ENCODE measurements at places on chromosomes 3 and 15.

DNA sequence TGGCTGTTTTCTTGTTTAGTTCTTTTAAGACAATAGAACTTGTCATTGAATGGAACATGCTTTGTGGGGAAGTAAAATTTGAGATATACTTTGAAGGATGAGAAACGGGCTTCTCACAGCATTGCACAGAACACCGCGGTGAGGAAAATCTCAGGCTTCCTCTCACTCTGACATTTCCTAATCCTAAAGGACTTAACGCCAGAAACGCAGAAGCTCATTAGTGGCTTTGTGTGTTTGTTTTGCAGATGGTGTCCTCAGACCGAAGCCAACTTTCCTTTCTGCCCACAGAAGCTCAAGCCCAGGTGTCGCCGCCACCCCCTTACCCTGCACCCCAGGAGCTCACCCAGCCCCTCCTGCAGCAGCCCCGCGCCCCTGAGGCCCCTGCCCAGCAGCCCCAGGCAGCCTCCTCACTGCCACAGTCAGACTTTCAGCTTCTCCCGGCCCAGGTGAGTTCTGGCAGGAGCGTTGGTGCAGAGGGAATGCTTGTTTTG, 78.9 kb upstream of the BLM start:
- no peak for DNase-seq

DNA sequence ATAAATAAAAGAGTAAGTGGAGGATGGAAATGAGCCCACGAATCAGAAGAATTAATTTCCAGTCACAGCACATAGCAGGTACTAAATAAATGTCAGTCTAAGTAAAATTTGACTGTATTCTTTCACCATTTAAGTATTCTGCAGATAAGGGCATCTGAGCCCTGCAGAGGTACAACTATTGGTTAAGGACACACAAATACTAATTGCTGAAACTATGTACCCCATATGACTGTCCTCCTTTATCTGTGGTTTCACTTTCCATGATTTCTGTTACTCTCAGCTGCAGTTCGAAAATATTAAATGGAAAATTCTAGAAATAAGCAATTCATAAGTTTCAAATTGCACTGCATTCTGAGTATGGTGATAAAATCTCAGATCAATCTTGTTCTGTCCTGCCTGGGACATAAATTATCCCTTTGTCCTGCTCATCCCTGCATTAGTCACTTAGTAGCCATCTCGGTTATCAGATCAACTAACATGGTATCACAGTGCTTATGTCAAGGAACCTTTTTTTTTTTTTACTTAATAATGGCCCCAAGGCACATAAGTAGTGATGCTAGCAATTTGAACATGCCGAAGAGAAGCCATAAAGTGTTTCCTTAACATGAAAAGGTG, 95.1 kb downstream of the LSAMP start:
- DNase-seq = no peak

DNA sequence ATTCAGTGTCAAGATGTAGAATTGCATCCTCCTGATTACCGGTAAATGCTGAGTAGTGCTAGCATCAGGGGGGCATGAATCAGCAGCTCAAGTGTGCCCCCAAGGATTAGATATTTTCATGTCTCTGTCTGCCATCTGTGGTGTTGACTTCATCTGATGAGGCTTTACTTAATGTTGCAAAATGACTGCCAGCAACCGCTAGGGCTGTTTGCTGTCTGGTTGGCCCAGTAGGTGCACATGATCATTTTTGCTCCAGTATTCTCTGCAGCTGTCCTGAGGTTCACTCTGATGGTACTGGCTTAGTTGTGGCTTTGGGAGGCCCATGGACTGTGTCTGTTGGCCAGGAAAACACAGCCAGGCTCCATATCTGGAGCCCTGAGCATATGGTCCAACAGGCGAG, 316.4 kb downstream of the SOX2 start:
- DNase-seq = no peak

- no peak for DNase-seq
Observed at GRCh38 chr3:179100652-179101051, 29.0 kb upstream of the ZMAT3 start.

- DNase-seq = no peak
Observed at GRCh38 chr3:188008582-188009213, 145.3 kb upstream of the LPP start.

- no peak for DNase-seq
Observed at GRCh38 chr3:156762631-156763185, 63.4 kb upstream of the LEKR1 start.

- no peak for DNase-seq
Observed at GRCh38 chr3:88152841-88153240, 3.1 kb downstream of the C3orf38 start.

DNA sequence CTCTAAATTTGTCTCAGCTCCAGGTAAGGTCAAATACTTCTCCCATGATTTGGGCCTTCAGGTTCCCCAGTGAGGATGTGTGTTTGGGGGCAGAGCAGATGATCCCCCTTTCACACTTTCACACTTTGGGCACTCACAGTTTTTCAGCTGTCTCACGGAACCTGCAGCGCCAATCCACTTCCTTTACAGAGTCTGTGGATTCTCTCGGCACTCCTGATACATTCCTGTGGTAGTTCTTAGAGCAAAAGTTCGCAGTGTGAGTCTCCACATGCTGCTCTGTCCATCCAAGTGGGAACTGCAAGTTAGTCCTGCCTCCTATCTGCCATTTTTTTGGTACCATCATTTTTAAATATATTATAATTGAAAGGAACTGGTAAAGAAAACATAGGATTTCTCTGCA, 20.2 kb upstream of the CPOX start:
- DNase-seq = no peak

GRCh38 chr15:89783111-89783860, 7.2 kb downstream of the MESP2 start:
- DNase-seq = no peak

- no peak for DNase-seq
Observed at GRCh38 chr3:172346161-172346560, 102.1 kb downstream of the GHSR start.

DNA sequence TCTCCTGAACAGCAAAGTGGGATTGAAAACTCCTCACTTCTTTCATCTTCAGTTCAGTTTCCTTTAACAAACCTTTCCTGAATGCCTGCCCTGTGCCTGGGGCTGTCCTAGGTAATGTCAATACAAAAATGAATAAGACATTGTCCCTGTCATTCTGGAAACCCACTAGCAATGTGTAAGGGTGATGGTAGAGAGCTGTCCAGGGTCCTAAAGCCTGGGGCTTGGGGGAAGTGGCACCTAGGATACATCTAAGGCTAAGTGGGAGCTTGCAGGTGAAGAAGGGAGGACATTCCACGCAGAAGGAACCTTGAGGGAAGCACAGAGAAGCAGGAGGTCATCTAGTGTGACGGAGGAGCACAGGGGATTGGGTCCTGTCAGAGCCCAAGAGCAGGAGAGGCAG, 212.7 kb upstream of the PPP2R3A start:
- no peak for DNase-seq

GRCh38 chr3:185341616-185342458, 21.1 kb upstream of the MAP3K13 start:
- no peak for DNase-seq

DNA sequence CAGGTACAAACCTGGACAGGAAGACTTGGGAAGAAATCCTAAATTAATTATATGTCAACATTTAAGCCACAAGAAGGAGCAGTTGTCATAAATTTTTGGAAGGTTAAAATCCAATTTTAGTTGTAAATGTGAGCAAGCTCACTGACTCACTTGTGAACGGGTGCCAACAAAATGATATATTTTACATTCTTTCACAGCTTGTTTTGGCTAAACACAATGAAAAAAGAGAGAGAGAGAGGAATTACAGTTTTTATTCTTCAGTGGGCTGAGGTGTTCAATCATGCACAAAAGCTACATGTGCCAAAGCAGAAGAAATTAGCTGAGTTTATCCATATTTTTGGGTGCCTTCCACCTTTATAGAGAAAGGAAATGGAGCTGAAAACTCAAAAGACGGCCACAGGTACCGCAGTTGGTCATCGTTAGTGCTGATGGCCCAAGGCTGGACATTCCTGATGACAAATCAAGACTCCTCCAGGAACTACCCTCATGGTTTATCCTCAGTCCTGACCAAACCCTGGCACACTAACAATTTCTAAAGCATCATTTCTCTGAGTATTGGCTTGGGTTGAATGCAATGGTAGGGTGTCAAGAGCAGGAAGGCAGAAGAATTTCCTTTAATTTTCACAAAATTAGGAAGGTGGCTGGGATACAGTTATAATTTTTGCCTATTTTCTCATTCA, 37.6 kb upstream of the WNT5A start:
- DNase-seq = no peak

DNA sequence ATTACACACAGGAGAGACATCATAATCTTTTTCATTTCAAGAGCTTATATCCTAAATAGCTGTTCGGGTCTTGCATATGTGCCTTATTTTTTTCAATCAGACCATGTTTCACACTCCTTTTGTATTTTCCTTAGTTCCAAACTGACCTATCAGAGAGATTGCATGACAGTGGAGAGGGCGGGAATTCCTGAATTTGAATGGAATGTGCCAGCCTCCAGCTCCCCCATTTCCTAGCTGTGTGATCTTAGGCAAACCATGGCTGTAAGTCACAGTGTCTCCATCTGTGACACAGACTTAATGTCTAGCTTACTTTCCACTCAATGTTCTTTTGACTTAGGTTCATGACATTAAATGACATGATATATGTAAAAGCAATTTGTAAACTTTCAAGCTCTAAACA, 62.0 kb upstream of the CSTA start:
- DNase-seq = no peak

GRCh38 chr3:124126436-124127023, 134.6 kb upstream of the ROPN1 start:
- DNase-seq = no peak

DNA sequence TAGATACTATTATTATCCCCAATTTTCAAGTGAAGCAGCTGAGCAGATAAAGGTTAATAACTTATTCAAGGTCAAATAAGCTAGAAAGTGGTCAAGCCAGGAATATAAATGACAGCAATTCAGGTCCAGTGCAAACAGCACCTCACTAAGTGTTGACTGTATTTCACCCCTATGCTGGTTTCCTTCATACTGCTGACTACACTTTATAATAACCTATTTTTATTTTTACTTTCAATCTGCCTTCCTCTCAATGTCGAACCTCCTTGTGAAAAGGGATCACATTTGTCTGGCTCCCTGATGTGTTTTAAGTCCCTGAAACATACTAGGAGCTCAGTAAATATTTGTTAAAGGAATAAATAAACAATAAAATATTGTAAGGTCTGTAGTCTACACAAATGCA, 146.1 kb downstream of the NAALADL2 start:
- no peak for DNase-seq

DNA sequence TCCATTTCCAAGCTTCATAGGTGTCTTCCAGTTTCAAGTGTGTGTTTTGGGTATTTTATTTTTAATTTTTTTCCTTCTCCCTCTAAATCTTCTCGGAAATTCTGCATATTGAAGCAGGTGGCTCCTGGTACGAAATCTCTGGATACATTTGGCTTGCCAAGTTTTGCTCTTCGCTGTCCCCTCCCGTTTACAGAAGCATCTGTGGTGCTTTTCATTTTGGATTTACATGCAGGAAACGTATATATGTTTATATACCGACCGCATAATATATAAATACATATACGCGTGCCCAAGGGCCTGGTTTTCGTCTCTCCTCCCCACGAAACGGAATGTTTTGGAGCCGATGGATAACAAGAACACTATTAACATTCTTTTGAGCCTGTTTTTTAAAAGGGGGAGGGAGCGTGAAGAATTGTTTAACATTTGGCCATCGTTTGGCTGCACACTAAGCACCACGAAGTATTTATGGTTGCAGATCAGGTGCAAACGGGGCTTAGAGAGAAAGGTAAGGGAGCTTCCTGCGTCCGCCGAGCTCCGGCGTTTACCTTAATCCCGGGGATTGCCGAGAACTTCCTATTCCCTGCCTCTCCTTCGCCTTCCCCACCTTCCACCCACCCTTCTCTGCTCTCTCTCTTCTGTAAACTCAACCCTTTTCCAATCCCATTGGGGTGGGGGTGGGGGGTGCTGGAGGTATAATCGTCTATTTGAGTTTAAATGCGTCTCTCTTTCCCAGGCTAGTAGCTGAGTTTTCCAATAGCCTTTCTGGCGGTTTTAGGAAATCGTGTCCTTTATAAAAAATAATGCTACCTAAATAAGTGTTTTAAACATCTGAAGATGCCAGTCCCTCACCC, 1.1 kb upstream of the NLGN1 start:
- DNase-seq = no peak

- DNase-seq = peak; percentile 60
Observed at GRCh38 chr15:72770673-72771328, 12.8 kb downstream of the ADPGK start.

GRCh38 chr3:145815707-145816413, 345.1 kb downstream of the PLOD2 start:
- no peak for DNase-seq

DNA sequence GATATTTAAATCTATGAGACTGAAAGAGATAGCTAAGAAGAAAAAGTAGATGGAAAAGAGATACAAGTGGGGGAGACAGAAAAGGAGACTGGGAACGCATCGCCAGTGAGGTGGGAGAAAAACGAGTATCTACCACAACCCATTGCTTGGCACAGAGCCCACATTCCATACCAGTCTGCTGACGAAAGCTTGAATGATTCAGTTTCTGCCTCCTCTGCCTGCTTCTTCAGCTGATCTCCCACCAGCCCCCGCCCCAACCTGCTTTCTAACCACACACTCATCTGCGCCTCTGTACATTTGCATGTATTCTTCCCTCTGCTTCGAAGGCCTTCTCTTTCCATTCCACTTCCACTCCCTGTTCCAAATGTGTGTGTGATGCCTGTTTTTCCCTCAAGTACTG, 188.1 kb downstream of the USP13 start:
- no peak for DNase-seq

DNA sequence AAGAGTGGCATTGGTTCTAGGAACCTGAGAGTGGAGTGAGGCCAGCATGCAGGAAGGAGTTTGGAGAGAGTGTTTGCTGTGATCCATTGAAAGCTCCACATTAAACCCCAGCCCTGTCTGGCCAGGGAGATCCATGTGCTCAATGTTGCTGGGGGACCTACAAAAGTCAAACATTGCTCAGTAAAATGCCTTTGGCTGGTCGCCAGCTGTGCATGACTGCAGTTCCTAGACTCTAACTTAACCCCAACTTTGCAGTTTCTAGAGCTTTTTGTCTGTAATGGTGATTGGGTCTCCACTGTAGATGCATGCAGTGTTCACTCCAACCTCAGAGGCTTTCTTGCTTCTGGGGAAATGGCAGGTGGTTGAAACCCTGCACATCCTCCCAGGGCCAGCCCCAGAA, 99.7 kb upstream of the ABHD17C start:
- no peak for DNase-seq

GRCh38 chr3:187169231-187169960, 27.9 kb upstream of the RTP1 start:
- DNase-seq = no peak

GRCh38 chr3:190558796-190559195, 44.9 kb downstream of the IL1RAP start:
- DNase-seq = no peak

- no peak for DNase-seq
Observed at GRCh38 chr3:48695393-48695753, 9.7 kb upstream of the NCKIPSD start.

- no peak for DNase-seq
Observed at GRCh38 chr15:41746802-41747201, 27.5 kb upstream of the MAPKBP1 start.

DNA sequence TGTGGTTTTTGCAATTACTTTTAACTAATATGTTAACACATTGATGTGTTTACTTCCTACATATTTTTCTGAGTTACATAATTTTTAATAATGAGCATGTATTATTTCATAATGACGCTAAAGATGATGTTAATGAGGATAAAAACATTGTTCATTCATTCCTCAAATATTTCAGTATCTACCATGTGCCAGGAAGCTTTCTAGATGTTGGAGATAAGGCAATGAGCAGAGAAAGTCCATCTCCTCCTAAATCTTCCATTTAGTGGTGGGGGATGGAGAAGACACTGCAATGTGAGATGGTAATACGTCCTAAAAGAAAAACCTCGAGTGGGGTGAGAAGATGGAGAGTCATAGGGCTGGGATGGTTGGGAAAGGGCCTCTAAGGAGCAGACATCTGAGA, 132.7 kb downstream of the MYLK start:
- no peak for DNase-seq

Measured in activated CD4-positive, alpha-beta T cell treated with anti-CD3 and anti-CD28 coated beads, Interleukin-2, Interleukin-4, amounts not matched to agents 100 ng/mL and 50 ng/mL, durations not matched to agents 16 hours and 8 hours (primary cell).